ENCODE measurements at places on chromosomes 5 and 9.

- DNase-seq = no peak
Measured at GRCh38 chr5:141328231-141328630, 2.1 kb upstream of the PCDHGA1 start.

DNA sequence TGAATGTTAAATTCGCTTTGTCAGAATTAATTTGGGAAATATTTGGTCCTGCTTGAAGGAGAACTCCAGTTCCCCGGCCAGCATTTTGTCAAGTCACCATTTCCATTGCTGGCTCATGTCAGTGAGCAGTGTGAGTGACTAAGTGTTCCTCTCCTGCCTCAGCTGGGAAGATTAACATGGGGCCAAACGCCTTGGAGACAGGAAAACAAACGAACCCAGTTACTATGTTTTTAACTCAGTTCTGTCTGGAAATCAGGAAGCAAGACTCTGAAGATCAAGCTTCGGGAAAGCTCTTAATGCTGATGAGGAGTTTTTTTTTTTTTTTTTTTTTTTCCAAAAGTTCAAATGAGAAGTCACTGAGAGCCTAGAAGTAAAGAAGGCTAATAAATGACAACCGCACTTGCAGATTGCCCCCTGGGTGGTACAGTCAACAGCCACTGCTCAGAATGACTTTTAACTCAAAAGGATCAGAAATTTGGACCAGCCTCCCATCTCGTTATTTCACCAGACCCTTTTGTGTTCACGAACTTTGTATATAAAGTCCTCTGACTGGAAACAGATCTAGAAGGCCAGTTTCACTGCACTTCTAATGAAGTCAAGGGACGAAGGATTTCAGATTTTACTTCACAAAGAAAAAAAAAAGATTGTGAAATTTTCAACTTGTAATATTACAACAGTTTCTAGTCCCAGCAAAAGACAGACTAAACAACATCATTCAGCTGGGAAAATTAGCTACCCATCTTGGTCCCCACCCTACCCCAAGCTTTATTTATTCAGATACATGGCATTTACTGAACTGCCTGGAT lies 121.3 kb downstream of the LHFPL2 start:
- DNase-seq = no peak

DNA sequence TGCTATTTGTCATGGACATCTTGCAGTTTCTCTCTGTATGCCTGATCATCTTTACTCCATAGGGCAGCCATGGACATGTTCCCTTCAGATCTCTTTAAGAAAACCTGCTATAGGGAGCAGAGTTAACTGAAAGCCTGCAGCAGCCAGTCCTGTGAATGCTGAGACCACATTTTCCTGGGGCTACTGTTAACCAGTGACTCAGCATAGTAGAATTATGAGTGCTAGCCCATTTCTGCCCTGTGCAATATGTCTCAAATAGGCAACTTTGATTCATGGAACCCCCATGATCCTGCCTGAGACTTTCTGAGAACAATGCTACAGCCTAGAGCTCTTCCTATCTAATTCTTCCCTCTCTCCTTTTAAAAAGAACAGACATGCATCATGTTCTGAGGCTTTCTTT lies 624.2 kb downstream of the CHSY3 start:
- DNase-seq = no peak

DNA sequence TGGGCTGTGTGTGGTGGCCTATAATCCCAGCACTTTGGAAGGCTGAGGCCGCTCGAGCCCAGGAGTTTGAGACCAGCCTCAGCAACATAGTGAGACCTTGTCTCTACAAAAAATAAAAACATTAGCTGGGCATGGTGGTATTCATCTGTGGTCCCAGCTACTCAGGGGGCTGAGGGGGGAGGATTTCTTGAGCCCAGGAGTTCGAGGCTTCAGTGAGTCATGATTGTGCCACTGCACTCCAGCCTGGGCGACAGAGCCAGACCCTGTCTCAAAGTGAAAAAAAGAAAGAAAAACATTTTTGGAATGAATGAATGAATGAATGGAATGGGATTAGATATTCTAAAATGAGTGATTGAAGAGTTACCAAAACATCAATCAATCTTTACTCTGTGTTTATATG lies 85.8 kb downstream of the FGF1 start:
- no peak for DNase-seq

GRCh38 chr9:5622016-5622415 lies 6.9 kb upstream of the RIC1 start:
- DNase-seq = no peak

GRCh38 chr5:156380848-156381247 lies 53.9 kb downstream of the SGCD start:
- no peak for DNase-seq

DNA sequence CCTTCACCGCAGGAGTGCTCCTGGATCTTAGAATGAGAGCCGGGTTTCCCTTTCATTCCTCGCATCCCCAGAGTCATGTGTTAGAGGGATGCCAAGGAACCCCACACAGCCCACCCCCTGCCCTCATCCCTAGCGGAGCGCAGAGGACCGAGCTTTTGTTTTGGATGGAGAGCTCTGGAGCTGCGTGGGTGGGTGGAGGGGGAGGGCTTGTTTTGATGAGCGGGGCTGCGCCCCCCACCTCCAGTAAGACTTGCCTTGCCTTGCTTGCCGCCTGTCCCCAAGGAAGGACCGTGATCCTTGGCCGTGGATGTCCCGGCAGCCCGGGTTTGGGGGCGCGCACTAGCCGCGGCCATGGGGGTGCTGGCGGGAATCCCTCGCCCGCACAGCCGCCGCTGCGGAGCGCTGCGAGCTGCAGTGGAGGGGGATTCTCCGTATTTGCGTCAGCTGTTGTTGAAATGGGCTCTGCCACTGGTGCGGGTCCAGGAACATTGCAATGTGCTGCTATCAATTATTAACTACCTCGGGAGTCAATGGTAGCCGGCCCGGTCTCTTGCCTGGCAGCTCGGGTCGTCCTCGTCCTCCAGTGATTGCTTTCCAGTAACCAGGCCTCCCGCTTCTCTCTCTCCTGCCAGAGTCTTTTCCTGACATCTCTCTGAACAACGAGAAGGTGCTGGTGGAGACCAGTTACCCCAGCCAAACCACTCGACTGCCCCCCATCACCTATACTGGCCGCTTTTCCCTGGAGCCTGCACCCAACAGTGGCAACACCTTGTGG lies 1.0 kb downstream of the EGR1 start:
- DNase-seq = peak; percentile 85

DNA sequence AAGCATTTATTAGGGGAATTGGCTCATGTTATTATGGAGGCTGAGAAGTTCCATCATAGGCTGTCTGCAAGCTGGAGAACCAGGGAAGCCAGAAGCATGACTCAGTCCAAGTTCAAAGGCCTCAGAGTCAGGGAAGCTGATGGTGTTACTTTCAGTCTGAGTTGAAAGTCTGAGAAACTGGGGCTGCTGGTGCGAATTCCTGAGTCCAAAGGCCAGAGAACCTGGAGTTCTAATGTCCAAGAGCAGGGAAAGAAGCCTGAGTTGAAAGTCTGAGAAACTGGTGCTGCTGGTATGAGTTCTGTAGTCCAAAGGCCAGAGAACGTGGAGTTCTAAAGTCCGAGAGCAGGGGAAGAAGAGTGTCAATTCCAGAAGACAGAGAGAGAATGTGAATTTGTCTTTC lies 641.1 kb downstream of the ISL1 start:
- no peak for DNase-seq

DNA sequence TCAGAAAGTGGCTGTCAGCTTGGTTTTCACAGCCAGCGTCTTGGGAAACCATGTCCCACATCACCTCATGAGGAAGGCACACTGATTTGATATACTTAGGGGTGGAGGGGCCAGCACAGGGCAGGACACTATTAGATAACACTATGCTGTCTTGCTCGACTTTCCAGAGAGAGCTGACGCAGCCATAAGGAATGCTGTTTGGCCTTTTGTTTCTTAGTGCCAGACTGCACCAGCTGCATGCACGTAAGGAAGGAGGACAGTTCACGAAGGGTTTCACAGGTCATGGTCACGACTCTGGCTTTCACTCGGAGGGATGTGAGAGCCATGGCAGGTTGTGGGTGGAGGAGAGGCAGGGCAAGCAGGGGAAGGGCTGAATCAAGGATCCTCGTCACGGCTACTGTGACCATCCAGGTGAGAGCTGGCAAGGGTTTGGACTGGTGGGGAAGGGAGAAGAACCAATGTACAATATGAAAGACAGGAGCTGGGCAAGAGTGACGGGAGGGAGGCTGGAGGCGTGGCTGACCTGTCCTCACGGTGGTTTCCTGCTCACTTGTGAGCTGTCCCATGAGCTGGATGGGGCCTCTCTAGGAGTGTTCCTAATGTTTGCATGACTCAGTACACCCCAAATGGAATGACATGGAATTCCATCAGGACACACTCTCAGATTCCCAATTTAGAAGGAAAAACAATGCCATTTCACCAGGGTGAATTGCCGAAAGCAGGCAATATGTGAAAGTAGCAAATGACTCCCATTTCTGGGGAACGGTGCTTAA lies 61.7 kb downstream of the OTULIN start:
- no peak for DNase-seq

DNA sequence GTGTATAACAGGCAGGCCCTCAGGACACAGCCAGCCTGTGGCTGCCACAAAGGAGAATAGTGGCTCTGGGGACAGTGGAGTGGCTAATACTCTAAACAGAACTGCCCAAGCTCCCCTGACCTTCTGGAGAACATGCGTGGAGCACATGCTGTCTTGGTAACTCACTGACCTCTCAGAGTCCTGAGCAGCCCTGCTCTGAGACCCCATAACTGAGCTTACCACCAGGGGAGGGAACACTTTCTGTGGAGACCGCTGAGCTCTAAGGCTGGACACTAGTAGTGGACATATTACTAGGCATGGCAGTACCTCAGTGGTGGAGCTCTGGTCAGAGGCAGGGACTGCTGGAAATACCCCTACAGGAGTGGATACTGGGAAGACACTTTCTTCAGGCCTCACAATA lies 60.2 kb upstream of the SPTLC1 start:
- no peak for DNase-seq

DNA sequence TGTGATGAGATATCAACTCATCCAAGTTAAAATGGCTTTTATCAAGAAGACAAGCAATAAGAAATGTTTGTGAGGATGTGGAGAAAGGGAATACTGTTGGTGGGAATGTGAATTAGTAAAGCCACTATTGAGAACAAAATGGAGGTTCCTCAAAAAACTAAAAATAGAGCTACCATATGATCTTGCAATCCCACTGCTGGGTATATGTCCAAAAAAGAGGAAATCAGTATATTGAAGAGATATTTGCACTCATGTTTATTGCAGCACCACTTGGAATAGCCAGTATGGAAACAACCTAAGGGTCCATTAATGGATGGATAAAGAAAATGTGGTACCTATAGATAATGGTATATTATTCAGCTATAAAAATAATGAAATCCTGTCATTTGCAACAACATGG lies 25.1 kb downstream of the PPIP5K2 start:
- no peak for DNase-seq

GRCh38 chr5:77550406-77550805 lies 58.3 kb upstream of the WDR41 start:
- no peak for DNase-seq

DNA sequence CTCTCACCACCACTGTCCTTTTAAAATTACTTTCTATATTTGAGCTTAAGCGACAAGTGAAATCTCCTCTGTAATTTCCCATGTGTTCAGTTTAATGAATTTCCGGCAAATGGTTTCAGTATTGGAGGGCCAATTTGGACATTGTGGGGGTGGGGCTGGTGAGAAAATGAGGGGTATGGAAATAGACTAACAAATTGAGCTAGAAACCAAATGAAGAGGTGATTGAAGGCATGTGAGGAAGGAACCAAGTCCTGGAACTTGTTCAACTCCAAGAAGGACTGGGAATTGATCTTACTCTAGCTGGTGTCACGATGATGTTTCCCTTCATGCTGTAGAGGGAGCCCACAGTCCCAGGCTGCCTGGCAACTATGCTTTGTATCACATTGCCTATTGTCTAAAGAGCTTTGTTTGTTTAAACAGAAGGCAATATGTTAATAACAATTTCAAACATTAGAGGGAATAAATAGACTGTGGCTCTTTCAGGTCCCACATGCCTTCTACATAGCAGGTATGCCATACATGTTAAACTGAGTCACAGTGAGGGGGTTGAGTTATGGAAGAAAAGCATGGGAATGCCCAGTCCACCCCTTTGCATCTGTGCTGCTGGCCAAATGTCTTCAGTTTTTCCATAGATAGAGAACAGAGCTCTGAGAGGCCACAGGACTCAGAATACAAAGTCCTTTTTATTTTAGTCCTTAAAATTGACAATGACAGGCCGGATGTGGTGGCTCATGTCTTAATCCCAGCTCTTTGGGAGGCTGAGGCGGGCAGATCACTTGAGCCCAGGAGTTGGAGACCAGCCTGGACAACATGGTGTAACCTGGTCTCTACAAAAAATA lies 25.0 kb upstream of the MATR3 start:
- DNase-seq = no peak

GRCh38 chr9:14314424-14314928 lies 535 bp upstream of the NFIB start:
- DNase-seq = no peak

DNA sequence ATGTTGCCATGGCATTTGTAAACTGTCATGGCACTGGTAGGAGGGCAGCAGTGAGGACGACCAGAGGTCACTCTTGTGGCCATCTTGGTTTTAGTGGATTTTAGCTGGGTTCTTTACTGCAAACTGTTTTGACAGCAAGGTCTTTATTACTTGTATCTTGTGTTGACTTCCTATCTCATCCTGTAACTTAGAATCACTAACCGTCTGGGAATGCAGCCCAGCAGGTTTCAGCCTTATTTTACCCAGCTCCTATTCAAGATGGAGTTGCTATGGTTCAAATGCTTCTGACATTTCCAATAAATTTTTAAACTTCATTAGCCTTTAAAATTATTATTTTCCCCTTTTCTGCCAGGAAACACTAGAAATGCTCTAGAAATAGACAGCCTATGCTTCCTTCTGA lies 839.1 kb downstream of the NR2F1-AS1 start:
- DNase-seq = no peak

- DNase-seq = no peak
Measured at GRCh38 chr5:17046320-17046719, 110.2 kb upstream of the MYO10 start.

DNA sequence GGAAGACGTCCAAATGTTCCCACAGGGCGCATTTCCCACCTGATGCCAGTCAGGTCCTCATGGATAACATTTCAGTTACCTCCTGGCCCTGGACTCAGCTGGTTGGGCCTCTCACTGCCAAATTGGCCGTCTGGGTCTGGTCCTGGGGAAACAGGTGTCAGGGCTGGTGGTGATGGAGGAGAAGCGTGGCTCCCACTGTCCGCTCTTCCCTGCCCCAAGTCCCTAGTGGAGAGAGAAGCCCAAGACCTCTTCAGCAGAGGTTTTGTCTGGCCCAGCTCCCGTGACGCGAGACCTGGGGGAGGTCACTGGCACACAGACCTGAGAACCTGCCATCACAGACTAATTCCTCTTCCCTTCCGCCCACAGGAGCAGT lies 27.8 kb upstream of the PRDM12 start:
- DNase-seq = peak; percentile 41

DNA sequence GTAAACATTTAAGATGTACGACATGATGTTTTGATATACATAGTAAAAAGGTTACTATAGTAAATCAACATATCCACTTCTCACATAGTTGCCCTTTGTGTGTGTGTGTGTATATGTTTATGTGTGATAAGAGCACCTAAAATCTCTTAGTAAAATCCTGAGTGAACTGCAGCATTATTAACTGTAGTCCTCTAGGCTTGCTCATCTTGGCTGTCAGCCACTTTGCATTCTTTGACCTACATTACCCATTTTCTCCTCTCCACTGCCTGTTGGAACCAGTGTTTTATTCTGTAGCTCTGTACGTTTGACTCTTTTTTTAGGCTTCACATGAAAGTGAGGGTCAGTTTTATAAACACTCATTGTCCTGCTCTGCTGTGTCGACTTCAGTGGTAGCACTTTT lies 24.4 kb downstream of the C5orf22 start:
- no peak for DNase-seq

- no peak for DNase-seq
Measured at GRCh38 chr5:53099546-53099945, 10.0 kb downstream of the MOCS2 start.

Measured in spleen (tissue), 13 donors.